ENCODE measurements at places on chromosomes 16 and 17.

DNA sequence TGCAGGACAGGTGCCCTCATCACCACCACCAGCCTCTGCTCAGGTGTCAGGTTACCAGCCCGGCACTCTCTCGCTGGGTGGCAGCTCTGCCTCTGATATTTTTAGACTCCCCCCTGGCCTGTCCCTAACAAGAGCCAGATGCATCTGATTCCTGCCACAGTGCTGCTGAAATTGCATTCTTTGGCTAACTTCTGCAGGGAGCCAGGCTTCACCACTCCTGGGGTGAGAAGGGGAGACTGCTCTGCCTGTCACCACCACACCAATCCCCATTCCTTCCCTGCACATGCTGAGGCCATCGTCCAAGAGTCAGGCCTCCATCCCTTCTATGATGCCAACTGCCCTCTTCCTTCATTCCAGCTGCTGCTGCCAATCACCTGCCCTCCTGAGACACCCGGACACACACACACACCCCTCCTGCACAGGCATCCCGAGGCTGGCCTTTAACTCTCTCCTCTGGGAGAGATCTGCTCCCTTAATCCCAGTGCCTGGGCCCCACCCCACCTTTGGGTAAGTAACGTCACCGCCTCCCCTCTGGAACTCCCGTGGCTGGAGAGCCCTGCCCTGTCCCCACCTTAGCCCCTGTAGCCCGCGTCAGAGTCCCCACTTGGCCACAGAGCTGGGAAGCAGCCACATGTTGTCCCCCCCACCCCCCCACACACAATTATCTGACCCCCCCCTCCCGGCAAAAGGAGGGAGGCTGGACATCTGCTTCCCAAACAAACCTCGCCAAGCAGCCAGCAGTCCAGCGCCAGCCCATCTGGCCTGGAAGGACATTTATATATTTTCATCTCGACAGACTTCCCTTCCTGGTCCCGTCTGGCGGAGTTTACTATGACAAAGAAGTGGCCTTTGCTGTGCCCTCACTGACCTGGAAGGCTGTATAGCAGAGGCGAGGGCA lies 2.8 kb downstream of the EMP2 start:
- no peak for DNase-seq

DNA sequence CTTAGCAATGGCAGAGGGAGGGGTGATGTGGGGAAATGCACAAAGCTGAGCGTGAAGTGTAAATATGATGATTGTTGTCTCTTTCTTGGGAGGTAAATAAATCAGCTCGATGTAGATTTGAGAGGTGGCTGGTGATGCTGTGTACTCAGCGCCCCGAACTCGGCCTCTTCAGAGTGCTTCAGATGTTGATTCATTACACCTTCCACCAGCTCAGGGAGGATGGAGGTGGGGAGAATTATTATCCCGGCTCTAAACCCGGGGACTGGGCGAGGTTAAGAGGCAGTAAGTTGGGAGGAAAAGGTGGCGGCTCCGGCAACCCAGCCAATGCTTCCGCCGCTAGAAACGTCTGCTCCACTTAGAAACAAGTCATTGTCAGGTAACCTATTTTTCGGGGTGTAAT lies 86.5 kb downstream of the RPA1 start:
- DNase-seq: no peak

DNA sequence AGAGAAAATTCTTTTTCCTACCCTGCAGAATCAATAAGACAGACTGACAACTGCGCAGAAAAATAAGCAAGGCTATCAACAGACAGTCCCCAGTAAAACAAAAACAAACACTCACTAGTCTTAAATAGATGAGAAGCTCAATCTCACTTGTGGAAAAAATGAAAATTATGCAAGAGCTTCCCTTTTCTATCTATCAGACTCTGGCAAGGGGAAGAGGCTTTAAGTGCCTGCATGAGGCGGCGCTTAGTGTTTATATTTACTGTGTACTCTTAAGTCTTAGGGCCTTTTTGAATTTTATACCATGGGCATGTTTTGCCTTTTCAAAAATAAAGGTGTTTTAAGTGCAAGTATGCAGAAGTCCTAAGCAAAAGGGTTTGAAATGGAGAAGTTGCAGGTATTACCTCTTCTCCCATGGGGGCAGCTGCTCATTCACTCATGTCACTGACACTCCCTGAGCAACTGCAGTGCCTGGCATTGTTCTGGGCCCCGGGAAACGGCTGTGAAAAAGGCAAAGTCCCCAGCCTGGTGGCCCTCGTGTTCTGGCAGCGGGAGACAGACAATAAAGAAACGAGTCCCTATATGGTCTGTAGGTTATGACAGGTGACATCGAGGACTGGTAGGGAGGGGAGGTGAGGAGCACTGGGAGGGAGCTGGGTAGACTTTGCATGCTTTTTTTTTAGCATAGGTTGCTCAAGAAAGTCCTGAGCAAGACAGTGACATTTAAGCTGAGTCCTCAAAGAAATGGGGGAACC lies 35.2 kb downstream of the HSBP1 start:
- DNase-seq: peak; percentile 7

- no peak for DNase-seq
Measured at GRCh38 chr17:38741921-38742410, 6.2 kb downstream of the PCGF2 start.
